ENCODE measurements at places on chromosomes 2 and 18.

DNA sequence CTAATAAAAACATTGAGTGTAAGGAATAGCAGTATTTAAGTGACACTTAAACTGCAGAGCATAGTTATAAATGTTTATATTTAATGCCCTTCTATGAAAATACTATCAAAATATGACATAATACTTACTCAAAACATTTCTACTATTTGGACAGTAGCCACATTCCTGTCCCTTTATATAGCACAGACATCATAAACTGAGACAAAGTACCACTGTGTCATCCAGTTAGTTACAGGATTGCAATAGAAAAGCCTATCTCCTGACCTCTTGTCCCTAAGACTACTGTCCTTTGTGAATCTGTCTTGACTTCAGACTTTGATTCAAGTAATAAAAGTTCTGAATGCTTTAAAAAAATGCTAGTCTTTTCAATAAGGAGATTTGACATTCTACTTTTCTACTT lies 1528.5 kb upstream of the NXPH2 start:
- no peak for DNase-seq

GRCh38 chr2:109404681-109405080 lies 209.1 kb downstream of the SEPTIN10 start:
- DNase-seq, result no peak

- DNase-seq, result no peak
Observed at GRCh38 chr2:214830794-214831346, 21.4 kb upstream of the BARD1 start.

DNA sequence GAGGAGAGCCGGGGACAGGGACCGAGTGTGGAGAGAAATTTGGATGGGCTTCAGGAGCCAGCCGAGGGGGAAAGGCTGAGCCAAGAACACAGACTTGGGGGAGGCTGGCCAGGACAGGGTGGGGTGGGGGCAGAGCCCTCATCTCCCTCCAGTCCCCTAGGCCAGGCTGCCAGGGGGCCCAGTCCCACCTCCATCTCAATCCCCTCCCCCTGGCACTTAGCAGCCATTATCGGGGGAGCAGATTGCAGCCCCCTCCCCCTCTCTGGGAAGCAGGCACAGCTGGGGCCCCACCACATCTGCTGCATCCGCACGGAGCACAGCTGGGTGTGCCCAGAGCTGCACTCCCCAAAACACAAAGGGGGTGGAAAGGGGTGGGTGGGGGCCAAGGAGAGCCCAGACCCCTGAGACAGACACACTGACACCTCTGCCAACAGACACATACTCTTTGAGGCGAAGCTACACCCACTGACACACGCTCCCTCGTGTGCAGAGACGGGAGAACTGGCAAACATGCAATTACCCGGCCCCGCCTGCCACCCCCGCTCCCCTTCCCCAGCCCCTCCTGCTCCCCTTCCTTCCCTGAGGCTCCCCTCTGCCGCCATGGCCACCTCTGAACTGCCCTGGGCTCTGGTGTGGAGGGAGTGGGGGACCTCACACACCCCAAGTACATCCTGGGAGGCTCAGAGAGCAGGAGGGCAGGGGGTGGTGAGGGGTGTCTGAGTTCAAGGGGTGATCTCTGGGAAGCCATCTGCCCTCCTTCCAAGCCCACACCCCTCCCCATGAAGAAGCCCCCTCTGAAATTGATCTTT lies 5.1 kb upstream of the ASIC4 start:
- no peak for DNase-seq

GRCh38 chr2:133486771-133487191 lies 81.5 kb downstream of the NCKAP5 start:
- no peak for DNase-seq

- no peak for DNase-seq
Observed at GRCh38 chr2:113977660-113978523, 88.0 kb downstream of the ACTR3 start.

- no peak for DNase-seq
Observed at GRCh38 chr2:65710779-65711295, 278.4 kb upstream of the SPRED2 start.

- DNase-seq, result no peak
Observed at GRCh38 chr2:232170396-232170795, 208.2 kb upstream of the ALPP start.

- DNase-seq, result no peak
Observed at GRCh38 chr18:71899707-71900472, 644.3 kb downstream of the CBLN2 start.

- no peak for DNase-seq
Observed at GRCh38 chr2:192011196-192011595, 164.3 kb upstream of the CAVIN2 start.

GRCh38 chr18:22399949-22400348 lies 17.8 kb downstream of the CTAGE1 start:
- no peak for DNase-seq
